ENCODE measurements at places on chromosomes 1 and 21.

DNA sequence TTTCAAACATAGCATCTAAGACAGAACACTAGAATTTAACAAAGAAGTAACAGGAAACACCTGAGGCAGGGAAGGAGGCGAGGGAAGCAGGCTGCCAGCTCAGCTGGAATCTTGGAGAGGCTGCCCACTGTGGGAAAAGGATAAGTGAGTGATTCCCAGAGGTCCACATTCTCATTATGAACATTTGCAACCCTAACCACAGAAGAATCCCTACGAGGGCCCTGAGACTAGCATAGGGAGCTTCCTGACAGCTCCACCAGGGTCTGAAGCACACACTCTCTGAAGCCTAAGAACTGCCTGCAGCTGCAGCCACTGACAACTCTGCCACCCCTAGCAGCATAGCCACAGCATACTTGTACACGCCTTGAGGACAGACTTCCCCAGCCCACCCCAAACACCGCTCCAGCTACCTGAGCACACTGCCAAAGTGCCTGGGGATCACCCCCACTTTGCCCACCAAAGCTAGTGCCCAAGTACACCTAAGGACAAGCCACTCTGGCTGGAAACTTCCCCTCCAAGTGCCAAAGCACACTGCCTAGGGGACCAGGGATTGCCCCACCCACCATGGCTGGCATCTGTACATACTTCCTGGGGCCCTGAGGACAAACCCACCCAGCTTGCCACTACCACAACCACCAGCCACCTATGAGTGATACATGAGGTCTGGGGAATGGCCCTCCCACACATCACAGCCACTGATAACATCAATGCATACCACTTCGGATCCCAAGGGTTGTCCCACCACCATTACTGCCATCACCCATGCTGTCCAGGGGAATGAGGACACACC lies 76.6 kb upstream of the GUCA2A start:
- DNase-seq, result no peak

DNA sequence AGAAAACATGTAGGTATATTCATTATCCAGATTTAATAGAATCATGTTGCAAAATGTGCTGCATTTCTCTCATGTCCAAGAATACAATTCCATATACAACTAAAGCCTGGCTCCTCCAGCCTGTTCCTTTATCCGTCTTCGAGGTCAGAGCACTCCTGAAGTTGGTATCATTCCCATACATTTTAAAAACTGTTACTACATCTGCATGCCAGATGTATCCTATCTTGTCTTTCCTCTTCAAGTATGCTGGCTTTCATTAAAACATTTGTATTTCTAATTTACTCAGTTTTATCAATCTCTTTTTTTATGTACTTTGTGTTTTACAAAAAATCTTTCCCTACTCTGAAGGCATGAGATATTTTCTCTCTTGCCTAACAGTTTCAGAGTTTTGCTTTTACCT lies 536.6 kb upstream of the USP24 start:
- DNase-seq, result no peak

- no peak for DNase-seq
Observed at GRCh38 chr21:34567604-34568155, 47.2 kb downstream of the RCAN1 start.

GRCh38 chr1:221884821-221885220 lies 142.9 kb upstream of the DUSP10 start:
- no peak for DNase-seq

DNA sequence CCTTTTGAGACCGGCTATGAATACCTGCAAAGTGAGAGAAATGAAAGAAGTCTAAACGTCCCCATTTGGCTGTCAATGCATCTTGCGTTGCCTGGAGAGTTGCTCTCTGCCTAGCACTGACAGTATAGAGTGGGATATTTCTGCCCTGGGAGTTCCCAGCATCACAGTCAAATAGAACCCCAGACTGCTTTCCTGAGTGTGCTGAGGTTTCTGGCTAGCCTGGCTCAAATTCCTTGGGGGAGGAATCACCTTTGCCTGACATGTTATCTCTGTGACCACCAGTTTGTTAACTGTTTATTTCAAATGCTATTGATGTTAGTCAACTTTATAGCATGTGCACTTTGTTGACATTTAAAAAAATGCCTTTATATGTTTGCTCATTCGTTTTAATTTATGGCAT lies 212.0 kb upstream of the FAM78B start:
- DNase-seq, result no peak

DNA sequence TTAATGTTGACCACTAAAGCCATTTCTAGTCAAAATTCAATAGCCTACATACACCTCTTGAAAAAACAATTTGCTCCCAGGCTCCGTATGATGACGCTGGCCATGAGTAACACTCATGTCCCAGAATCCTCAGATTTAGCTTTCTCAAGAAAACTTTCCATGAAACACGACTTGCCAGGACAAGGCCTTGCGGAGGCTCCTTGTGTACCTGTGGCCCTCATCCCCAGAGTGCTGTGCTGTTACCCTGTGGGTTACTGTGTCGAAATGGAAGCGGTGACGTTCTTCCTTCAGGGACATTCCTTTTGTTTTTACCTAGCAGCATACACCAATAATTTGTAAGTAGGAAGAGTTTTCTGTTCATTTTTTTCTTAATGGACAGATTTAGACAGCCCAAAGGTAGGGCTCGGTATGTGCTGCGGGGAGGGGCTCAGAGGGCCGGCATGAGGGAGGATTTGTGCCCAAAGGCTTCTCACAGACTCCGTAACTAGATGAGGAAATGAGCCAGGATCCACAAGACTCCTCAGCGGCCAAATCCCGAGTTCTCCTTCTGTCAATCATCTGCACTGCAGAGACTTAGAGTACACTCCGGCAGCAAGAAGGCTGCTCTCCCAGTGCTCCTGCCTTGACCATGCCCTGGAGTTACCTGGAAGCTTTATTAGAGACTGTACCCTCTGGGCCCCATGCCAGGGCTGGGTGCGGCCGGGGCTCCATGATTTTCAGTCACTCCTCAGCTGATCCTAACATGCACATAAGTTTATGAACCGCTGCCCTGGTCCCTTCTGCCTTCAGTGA lies 17.8 kb downstream of the GNG12 start:
- DNase-seq, result no peak

DNA sequence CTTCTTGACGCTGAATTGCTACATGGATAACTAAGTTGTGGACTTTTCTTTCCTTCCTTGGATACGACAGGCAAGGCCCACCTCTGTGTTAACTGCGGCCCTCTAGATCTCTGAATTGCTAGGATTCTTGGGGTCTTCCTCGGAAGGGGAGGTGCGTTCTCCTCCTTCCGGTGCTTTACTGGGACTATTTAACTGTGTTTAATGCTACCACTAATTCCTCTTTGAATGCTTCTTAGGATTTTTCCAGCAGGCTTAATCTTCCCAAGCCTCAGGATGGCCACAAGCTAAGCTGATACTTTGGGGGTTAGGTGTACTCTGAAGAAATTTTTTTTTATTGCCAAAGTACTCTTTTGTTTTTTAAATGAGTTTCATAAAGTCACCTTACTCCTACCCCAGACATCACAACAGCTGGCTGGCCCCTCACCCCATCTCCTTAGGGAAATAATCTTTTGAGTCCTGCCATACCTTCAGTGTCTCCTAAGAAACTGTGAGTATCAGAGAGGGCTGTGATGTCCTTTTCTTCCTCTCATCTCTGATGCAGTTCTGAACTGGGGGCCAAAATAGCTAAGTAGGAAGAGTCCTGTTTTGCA lies 21.4 kb downstream of the KIRREL1 start:
- no peak for DNase-seq

DNA sequence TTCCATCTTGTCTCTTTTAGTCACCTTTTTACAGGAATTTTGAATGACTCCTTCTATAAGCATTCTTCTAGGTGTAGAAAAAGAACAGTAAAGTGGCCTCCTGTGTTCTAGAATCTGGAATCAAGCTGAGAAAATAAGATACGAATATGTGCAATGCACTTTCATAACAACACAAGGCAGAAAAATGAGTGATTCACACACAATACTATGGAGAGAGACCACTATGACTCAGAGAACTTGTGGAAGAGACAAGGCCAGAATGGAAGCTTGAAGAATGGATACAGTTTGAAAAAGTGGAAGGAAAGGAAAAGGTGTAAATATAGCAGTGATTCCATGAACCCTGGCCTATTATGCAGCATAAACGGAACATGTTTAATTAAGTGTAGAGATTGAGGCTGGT lies 57.1 kb upstream of the SAMSN1 start:
- no peak for DNase-seq

GRCh38 chr1:64922336-64922735 lies 44.0 kb downstream of the JAK1 start:
- DNase-seq, result no peak

- DNase-seq, result peak; percentile 66
Observed at GRCh38 chr21:39385299-39386145, 36.6 kb upstream of the HMGN1 start.

DNA sequence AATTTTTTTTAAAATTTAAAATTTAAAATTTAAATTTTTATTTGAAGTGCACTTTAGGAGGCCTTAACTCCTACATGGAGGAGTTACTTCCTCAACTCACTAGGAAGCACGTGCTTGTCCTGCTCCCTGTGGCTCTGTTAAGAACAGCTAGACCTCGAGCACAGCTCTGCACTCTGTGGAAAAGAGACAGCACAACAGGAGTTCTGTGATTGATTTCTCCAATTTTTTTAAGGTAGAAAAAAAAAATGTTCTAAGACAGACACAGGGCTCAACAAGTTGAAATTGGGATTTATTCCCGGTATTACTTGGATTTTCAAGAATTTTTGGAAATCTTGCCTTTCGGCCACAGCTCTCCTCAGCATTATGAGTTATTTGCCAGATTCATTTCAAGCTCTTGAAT lies 356.6 kb upstream of the LYPLAL1 start:
- no peak for DNase-seq

DNA sequence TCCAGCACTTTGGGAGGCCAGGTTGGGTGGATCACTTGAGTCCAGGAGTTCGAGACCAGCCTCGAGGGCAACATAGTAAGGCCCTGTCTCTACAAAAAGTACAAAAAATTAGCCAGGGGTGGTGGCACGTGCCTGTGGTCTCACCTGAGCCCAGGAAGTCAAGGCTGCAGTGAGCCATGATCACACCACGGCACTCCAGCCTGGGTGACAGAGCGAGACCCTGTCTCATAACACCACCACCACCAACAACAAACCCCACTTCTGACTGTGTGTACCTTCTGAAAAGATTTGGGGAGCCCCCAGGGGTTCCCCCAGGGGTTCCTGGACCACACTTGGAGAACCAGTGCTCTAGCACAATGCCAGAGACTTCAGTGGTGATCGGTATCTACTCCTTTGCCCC lies 29.9 kb downstream of the NUAK2 start:
- no peak for DNase-seq

DNA sequence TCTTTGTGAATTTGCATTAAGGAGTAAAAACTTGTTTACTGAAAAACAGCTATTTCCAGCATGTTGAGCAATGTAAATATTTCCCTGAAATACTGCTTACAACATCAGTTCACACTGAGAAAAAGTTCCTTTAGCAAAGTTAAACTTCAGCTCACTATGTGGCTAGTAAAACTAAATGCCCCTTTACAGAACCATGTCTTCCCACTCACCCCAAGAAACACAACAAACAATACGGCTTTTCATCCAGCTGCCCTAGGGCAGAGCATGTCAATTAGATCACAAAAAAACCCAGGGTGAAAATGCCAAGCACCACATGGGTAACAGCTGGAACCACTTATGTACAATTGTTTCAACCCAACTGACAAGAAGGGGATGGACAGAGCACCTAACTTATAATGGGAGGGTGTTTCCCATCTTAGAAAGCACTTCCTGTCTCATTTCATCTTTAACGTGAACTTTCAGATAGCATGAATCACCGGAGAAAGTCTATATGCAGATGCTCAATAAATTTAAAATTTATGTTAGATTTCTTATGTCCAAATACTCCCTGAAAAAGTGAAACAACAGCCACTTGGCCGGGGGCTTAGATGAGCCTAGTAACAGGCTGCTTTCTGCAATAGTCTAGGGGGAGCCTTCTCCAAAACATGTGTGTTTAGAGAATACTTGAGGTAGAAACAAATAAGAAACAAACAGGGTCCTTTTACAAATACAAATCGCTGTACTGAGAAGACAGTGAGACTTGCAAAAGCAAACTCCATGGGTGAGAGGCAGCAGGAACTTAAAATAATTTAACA lies 6.6 kb downstream of the NID1 start:
- no peak for DNase-seq

DNA sequence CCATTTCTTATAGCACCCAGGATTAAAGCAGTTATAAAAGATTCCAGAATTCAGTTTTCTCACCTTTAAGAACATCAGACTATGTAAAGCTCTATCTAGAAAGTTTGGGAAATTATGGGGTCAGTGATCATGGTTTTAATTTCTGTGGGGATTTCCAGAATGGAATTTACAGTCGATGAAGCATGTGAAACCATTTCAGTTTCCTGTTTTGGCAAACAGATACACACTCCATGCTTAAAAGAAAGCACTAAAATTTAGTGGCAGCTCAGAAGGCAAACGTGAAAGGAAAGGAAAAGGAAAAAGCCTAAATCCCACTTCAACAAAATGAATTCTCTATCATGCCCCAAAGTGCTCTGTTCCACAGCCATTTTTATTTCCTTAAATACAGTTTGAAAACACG lies 60.4 kb downstream of the FYB2 start:
- DNase-seq, result no peak

DNA sequence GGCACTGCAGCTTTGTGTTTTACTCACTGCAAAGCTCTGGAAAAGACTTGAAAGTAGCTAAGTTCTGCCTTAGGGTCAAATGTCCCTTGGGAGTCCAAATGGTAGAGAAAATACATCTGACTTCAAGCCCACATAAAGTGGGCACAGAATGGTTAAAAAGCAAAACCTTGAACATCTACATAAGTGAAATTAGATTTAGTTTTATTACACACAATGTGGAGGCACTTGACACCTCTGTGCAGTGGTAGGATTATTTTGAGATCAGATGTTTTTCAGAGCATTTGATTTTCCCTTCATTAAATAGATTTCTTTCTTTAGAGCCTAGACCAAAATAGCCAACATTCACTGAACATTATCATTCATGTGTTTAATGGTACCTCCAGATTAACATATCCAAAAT lies 11.2 kb upstream of the FCRL3 start:
- DNase-seq, result no peak

GRCh38 chr1:185215911-185216310 lies 58.9 kb downstream of the SWT1 start:
- DNase-seq, result no peak

- no peak for DNase-seq
Observed at GRCh38 chr1:176206006-176206960, 803 bp downstream of the COP1 start.

Data from breast epithelium (tissue), 4 donors.